Ureter (tissue), 1 donor: ENCODE measurements at places on chromosomes 16 and 17.
A peak's percentile ranks its signal among the peaks of the same experiment; 100 is the strongest.

DNA sequence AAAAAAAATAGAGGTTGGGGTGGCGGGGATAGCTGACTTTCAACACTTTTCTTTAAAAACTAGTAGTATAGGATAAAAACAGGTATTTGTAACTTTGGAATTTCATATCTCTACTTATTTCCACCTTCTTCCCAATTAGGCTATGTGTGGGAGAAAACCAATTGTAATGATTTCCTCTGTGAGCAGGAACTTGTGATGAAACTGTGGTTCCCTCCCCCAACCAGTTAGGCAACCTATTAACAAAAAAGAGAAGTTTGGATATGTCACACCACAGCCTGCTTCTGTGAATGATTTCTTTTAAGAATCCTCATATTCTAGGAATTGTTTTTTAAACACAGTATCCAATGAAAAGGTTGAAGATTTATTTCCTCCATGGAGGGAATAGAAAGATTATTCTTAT, 1.9 kb downstream of the IGSF6 start:
- no peak for DNase-seq

DNA sequence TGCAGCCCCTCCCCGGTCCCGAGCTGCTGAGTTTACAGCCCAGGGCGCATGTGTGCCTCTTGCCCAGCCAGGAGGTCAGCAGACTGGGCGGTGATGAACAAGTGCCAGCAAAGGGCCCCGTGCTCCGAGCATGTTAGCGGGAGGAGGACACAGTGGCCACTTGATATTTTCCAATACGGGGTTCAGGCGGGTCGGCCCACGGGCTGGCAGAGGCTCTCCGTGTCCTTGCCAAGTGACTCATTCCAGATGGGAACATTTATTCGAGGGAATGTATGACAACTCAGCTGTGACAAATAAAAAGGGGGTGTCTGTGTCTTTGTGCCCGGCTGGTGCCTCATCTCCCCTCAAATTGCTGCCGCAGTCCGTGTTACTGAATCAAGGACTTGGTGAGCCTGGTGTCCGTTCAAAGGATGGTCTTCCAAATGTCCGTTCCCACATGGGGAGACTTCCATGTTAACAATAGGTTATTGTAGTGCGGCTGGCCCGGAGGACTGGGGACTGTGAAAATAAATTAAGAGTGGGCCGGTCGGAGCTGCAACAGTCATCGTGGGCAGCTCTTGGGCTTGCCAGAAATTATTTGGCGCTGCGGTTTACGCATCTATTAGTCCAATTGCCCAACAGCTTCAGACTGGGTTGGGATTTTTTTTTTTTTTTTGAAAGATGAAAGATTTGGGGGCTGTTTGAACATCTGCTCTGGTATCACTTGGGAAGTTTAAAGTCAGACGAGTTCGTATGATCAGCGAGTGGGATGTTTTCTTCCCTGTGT, 174.0 kb upstream of the CIBAR2 start:
- DNase-seq = peak; percentile 83

GRCh38 chr17:27654136-27654535, 23.1 kb downstream of the LGALS9 start:
- DNase-seq = no peak

- DNase-seq = no peak
Observed at GRCh38 chr17:56700919-56701420, 107.5 kb downstream of the NOG start.

- DNase-seq = no peak
Observed at GRCh38 chr16:2845116-2845515, 12.9 kb downstream of the PRSS22 start.

DNA sequence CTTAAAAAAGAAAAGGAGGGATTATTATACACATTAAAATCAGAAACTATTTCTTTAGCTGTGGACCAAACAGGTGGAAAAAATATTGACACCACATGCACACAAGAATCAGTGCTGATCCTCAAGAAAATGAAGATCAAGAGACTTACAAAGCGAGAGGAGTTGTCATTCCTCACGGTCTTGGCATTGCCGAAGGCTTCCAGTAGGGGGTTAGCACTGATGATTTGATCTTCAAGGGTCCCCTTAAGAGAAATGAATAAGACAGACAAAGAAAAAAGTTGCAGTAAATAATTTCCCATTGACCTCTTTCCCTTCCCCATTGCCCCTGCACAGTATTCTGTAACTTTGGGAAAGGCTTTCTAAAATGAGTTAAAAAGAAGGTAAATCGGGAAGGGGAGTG, 6.0 kb downstream of the MYH4 start:
- no peak for DNase-seq

DNA sequence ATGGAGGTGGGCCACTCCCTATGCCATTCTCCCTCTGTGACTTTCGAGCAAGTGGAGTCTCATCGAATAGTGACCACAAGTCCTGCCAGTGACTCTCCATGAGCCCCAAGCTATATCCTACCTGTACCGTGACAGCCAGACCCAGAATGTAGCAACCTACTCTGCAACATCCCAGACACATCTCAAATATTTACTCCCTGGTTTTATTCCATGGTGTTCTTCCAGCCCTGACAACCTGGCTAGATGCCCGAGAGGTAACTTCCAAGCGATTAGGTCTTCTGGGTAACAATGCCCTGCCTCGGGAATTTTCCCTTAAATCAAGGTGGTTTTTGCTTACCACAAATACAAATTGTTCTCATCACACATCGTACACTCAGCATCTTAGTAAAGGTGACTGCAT, 211.7 kb downstream of the ZFHX3 start:
- DNase-seq = no peak

GRCh38 chr17:47660064-47660492, 10.4 kb downstream of the KPNB1 start:
- no peak for DNase-seq

DNA sequence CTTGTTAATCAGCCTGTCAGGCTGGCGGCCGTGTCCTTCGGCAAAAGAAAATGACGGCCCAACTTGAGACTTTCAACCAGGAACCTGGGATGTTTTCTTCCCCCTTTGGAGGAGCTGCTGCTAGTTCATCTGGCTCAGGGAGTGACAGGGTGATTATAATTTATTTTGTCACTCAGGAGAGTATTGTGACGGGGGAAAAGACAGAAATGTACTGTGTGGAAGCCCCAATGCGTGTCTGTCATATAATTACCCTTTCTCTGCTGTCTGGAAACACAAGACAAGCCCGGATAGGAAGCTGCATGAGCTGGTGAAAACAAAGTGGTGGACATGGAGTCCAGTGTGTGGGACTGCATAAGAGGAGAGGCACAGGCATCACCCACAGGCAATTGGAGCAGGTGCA, 326.2 kb upstream of the HSBP1 start:
- no peak for DNase-seq

- DNase-seq = peak; percentile 57
Observed at GRCh38 chr16:50644729-50645128, 36.4 kb downstream of the SNX20 start.

DNA sequence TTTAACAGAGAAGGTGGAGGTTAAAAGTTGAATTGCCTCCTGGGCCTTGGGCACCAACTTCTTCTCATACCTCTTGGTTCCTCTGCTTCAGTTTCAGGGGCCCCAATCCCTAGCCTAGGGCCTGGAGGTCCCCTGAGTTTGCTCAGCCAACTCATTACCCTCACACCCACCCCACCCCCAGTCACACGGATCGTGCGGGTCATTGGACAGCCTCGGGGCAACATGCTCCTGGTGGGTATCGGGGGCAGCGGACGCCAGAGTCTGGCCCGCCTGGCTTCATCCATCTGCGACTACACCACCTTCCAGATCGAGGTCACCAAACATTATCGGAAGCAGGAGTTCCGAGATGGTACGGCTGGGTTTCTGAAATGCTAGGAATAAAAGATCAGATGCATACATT, 36.0 kb upstream of the KDM6B start:
- no peak for DNase-seq

DNA sequence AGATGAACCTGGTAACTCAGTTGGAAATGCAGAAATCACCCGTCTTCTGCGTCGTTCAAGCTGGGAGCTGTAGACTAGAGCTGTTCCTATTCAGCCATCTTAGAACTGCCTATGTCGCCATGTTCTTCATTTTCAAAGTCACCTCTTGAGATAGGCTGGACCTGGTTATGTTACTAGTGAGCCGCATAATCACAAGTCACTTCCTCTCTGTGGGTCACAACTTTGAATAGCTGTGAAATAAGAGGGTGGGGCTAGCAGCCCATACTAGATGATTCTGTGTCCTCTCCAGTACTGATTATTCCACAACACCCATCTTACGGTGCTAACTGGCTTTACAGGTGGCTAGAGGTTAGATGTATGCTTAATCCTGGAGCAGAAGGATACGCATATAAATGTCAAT, 74.2 kb downstream of the VPS53 start:
- DNase-seq = no peak
